ENCODE measurements at places on chromosomes 4 and X. TPM values are rescaled to one million over a fixed set of nuclear protein-coding genes. Genes with fewer than 3 reads are reported as not detected.

DNA sequence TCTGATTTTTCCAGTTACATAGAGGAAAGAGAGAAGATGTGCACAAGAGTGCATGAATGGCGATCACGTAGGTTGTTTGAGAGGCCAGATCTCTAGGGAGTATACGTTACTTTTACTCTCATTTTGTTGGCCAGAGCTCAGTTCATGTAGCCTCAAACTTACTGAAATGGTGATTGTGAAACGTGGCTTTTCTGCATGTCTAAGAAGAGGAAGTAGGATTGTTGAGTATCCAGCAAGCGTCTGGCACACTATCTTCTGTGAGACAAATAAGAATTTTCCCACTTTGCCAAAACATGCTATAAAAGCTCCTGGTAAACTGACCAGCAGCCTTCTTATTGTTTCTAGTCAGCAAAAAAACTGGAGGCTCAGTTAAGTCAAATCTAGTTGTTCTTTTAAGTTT is 264.5 kb upstream of the EMCN start:
- no peak for DNase-seq

DNA sequence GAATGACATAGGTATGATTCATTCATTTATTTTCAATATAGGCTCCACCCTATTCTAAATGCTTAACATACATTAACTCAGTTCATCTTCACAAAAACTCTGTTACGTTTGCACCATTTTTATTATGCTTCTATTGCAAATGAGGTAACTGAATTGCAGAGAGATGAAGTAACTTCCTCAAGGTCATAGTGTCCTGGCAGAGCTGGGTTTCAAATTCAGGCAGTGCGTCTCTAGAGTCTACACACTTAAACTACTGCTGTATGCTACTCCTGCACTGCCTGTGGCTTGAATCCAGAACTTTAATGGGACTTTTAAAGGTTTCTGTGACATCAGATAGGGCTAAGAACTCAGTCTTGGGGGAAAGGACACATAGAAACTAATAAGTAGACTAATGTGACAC is 413.4 kb downstream of the UBE2NL start:
- DNase-seq, result no peak

DNA sequence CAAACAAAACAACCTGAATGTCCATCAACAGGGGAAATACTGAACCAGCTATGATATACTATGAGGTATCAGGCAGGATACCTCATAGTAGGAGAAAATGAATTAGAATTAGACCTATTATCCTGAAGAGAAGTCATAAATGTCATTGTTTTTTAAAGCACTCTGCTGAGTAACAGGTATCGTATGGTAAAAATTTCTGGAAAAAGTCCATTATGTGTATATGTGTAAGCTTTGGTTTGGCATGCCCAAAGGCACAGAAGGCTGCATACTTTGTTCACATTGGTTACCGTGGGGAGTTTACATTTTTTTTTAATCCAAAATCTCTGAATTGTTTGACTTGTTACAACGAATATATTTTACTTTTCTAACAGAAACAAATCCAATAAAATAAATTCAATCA is 70.5 kb downstream of the RPS3A start:
- DNase-seq, result no peak

GRCh38 chr4:102244878-102245535 is 100.3 kb downstream of the SLC39A8 start:
- no peak for DNase-seq

DNA sequence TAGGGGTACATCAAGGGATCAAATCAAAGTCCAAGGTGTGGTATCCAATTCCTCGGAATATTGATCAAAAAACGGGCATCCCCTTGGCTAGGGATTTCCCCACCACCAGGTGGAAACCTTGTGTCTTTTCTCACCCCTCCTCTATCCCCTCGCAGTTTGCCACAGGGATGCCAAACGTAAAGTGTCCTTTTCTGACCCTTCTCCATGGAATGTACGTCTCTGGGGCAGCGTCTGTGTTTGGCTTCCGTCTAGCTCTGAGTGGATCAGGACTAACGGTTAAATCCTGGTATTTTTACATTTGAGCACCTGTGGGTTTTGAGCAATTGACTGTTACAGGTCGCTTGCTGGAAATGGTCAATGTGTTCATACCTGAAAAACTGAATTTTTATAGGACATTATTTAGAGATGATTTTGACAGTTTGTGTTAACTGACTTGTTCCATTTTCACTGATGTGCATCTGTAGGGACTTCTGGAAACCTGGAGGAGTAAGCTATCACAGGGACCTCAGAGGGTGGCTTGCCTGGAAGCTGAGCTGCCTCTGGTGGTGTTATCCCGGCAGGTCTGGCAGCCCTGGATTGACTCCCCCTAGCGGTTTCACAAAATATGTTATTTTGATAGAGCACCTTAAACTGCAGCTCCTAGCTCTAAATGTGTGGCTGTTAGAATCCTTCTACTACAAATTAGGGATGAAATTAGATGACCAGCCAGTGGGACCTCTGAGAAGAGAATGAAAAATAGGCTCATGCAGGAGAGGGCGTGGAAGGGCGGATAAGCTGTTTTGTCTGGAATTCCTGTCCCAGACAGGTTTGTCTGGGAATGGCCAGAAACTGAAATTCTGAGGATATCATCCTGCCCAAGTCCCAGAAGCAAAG is 8.8 kb upstream of the MGST2 start:
- DNase-seq, result peak; percentile 20

DNA sequence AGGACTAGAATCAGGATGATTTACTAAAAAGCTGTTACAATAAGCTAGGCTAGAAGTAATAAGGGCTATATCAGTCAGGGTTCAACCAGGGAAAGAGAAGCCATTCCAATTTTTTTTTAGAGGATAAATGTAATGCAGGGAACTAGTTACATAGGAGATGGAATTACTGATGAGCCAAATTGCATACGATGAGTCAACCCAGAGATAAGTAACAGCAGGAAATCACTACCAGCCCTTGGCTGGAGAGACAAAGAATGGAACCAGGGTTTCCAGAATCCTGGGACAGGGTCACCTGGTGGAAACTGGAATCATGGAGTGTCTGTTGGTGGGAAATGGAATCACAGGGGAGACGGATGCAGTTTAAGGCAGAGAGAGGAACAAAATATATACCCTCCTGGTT is 13.1 kb upstream of the MAGEA4 start:
- DNase-seq, result no peak

STK32B gene
- total RNA-seq, result not detected
